ENCODE measurements at places on chromosomes 6 and 20.
A peak's percentile ranks its signal among the peaks of the same experiment; 100 is the strongest.

GRCh38 chr6:1325461-1326309 is 13.8 kb downstream of the FOXQ1 start:
- DNase-seq: no peak

GRCh38 chr20:34755367-34755766 is 51.2 kb downstream of the TP53INP2 start:
- DNase-seq: no peak

DNA sequence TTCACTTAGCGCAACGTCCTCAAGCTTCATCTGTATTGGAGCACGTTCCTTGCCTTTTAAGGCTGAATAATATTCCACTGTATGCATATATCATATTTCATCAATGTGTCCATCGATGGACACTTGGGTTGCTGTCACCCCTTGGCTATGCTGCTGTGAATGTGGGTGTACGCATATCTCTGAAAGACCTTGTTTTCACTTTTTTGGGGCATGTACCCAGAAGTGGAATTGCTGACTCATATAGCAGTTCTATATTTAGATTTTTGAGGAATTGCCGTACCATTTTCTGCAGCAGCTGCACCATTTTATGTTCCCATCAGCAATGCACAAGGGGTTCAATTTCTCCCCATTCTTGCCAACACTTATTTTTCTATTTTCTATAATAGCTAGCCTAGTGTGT is 22.8 kb upstream of the SLC23A2 start:
- no peak for DNase-seq

GRCh38 chr20:49115564-49115963 is 69.5 kb downstream of the CSE1L start:
- no peak for DNase-seq

DNA sequence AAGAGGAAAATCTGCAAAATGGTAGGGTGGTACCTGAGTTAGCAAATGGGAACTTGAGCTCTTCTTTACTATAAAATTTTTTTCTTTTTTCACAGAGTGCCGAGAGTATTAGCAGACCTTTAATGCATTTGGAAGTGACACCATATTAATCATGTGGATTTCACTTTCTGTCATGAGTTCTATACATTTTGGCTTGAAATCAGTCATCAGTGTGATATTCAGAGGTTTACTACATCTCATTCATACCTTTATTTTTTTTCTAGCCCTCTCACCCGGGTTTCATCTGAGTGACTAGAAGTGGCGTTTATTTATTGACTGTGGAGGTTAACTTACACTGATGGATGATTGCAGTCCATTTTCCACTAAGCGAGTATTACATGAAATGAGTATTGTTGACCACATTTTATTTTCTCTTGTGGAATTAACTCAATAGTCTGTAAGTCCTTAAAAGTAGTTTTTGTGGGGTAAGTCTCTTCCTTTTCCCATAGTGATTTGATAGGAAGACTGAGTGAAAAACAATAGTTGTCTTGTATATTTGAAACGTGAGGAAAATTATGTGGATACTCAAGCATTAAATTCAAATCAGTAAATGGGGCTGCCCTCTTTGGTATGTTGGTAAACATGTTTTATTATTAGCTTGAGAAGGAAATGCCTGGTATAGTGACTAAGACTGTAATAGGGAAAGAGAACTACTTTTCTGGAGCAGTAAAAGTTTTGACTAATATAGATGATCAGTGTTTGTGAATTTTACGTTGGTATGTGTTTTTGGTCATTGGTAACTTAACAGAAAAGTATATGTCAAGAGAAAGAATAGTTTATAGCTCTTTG is 55.5 kb downstream of the JARID2 start:
- DNase-seq: no peak

DNA sequence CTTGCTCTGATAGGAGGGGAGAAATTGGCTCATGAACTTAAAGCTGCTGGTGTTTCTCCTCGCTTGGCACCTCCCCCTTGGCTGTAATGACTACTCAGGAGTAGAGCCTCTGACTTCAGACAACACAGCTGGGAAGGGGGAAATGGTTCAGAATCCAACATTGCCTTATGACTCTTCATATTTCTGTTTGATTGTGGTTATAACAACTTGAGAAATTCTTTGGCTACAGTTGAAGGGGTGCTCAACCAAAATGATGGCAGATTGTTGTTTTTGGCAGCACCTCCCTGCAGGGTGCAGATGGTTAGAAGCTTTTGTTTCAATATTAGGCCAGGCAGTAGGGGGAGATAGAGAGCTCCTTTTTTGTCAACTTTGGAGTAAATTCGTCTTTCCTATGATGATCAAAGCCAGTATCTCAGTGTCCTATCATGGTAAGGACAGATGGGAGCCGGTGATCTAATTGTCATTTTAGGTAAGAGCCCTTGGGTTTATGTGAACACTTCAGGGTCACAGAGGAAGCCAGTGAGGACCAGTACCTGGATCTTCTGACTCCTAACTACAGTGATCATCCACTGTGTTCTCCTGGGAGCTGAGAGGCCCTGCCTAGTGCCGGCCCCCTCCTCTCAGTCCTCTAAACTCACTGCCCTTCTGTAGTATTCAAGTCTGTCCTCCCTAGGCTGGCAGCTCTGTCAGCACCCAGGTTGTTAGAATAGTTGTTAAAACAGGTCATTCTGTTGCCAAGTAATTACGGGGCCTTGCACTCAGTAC is 39.9 kb downstream of the RPRD1B start:
- DNase-seq: peak; percentile 22

DNA sequence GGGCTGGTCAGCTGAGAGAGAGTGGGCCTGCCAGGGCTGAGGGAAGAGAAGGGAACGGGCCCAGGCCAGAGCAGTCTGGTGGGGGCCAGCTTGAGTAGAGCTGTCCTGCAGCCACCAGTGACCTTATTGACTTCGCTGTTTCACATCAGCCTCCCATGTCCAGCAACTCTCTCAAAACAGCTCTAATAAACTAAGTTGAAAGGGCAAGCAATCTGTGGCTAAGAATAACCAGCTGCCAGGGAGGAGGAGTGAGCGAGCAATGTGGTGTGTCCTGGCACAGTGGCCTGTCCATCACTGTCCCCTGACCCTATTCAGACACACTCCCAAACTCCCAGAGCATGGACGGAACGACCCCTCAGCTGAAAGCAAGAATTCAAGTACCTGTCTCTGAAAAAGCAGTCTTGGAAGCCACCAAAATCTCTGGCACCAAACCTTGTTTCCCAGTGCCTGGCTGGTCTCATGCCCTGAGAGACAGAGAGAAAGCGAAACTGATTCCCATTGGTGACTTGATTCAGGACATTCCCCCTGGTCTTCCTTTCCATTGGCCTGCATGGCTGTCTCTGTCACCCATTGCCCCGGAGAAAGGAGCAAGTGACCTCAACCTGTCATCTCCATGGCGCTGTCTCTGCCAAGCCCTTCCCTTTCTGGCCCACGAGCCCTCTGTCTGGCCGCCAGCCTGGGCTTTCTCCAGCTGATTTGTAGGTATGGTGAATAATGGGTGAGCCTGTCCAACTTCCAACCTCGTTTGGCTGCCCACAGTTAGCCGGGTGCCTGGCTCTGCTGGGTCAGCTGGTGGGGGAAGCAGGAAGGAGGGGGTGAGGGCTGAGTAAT is at the start of gene DDO:
DDO (minus strand) TSS at position 490 of the 831 bp plus-strand sequence. CDS start 2,113 bp downstream, outside the sequence.
- DNase-seq: no peak

DNA sequence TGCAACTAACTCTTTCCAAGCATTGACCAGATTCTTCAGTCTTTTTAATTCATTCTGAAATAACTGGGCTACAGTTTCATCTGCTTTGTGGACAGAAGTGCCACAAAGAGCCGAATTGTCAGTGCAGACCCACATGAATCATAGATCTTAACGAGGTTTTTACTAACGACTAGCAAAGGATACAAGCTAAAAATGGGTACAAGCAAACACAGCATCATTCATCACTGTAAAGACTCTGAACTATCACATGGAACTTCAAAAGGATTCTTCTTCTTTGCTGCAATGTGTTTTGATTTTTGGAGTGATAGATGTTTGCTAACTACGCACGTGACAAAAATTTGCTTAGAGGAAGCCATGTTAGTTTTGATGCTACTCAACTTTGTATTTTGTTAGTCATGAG is 227.1 kb downstream of the ESR1 start:
- DNase-seq: no peak
